ENCODE measurements at places on chromosomes 2 and 18. TPM values are rescaled to one million over a fixed set of nuclear protein-coding genes. Genes with fewer than 3 reads are reported as not detected.
A peak's percentile ranks its signal among the peaks of the same experiment; 100 is the strongest.

GRCh38 chr2:231648579-231649174 lies 56.0 kb downstream of the TEX44 start:
- DNase-seq = peak; percentile 66

DNA sequence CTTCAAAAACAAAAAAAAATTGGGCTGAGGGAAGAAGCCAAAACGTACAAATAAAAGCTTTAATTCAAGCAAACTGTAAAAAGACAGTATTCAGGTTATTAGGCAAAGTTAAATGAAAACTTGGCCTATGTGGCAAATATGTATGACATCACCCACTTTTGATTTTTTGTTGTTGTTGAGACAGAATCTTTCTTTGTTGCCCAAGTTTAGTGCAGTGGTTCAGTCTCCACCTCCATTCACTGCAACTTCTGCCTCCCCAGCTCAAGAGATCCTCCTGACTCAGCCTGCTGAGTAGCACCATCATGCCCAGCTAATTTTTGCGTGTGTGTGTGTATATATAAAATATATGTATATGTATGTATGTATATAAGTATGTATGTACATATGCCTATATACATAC lies 440.4 kb upstream of the NRXN1 start:
- DNase-seq = no peak

GRCh38 chr2:37928377-37928776 lies 3.3 kb downstream of the RMDN2 start:
- DNase-seq = no peak

GRCh38 chr2:232085826-232086425 lies 124.4 kb downstream of the DIS3L2 start:
- no peak for DNase-seq

DNA sequence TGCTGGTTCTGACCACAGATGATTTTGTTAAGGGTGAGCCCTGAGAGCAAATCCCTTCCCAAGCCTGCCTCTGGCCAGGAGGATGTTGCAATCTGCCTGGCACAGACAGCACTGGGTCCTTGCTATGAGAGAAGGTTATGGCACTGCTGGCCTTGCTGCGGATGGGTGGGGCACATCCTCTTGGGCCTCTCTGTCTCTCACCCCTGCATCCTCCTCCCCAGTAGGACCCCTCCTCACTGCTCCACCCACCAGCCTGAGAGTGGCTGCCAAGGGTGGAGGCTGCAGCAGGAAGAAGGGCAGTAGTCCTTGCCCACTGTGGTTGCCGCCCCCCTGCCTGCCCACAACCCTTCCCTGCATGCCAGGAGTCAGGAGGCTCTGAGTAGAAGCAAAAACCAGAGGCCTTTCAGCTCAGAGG lies 180.9 kb downstream of the ZBTB7C start:
- DNase-seq = no peak

- peak; percentile 79 for DNase-seq
These were observed 186.1 kb downstream of the ZFP36L2 start for GRCh38 chr2:43040084-43040854.

DNA sequence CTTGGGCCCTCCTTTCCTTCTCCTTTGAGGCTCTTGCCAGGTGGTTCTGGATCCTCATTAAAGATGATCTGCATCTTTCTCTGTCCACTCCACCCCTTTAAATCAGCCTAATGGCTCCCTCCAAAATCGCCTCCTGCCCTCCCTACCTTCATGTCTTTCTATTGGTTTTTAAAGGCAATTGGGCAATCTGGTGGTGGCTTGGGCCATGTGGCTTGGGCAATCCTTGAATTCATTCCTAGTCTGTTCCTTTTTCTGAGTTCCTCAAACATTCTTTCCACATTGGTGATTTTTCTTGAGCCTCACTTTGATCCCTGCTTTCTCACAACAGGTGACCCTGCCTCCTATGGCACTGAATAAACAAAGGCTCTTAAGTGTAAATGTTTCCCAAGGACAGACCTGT lies 266.2 kb upstream of the REV1 start:
- DNase-seq = no peak

GRCh38 chr2:10016001-10016801 lies 27.1 kb upstream of the KLF11 start:
- peak; percentile 16 for DNase-seq

DNA sequence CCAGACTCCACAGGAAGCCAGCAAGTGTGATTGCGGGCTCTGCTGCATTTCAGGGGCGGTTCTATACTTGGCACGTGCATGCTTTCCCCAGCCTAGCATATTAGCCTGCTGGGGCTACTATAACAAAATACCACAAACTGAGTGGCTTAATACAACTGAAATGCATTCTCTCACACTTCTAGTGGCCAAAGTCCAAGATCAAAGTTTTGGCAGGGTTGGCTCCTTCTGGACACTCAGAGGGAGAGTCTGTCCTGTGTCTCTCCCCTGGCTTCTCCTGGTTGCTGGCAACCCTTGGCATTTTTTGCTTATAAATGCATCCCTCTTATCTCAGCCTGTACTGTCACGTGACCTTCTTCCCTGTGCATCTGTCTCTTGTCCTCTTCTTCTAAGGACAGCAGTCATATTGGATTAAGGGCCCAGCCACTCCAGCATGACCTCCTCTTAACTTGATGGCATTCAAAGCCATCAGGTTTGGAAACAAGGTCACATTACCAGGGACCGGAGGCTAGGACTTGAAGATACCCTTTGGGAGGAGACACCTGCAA lies 138.7 kb downstream of the RNF152 start:
- no peak for DNase-seq

DNA sequence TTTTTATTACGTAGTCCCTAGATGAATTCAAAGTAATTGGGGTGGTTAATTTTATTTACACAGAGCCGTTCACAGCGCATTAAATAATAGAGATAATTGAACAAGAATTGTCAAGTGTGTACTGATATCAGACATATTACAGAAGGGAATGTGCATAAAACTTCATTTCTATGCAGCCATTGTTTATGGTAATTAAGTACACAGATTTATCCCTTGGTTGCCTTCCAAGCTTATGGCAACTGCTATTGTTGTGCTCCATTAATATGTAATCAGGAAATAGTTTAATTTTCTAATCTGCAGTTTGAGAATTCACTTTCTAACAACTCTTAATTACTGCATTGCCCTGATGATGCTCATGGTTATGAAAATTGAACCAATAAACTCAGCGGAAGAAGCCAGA lies 47.3 kb upstream of the OTX1 start:
- no peak for DNase-seq

GRCh38 chr2:33134791-33135560 lies 188.2 kb downstream of the LTBP1 start:
- DNase-seq = peak; percentile 63

- DNase-seq = peak; percentile 37
These were observed 271.2 kb downstream of the LPIN1 start for GRCh38 chr2:12017499-12018157.

- DNase-seq = no peak
These were observed 98.5 kb downstream of the MRPS9 start for GRCh38 chr2:105136394-105136793.

- peak; percentile 94 for DNase-seq
These were observed 116.6 kb upstream of the SMIM21 start for GRCh38 chr18:75544051-75544481.

DNA sequence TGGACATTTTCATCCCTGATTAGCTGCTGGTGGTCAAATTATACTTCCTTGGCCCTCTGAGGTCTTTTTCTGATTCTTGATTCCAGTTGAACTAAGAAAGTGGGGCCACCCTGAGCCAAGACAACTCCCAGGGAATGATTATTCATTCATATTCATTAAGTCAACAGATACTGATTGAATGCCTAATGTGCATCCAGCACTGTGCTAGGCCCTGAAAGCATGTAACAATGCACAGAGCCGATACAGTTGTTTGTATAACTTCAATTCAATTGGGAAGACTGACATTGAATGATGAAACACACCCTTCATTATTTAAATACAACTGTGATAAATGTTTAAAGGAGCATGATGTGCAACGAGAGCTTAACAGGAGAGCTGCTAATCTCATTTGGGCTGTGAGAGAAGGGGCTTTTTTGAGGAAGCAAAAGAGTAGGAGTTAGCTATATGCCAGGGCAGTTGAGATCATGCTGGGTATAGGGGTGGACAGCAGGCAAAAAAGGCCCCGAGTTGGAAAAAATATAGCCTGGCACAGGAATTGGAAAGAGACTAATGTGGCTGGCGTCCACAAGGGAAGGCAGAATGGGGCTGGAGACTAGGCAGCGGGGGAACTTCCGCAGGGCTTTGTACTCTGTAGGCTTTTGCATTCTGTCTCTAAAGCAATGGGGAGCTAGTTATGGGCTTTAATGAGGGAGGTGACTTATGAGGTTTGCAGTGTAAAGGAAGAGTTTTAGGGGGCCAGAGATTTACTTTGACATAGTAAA lies 57.2 kb upstream of the ACVR1 start:
- DNase-seq = no peak

DNA sequence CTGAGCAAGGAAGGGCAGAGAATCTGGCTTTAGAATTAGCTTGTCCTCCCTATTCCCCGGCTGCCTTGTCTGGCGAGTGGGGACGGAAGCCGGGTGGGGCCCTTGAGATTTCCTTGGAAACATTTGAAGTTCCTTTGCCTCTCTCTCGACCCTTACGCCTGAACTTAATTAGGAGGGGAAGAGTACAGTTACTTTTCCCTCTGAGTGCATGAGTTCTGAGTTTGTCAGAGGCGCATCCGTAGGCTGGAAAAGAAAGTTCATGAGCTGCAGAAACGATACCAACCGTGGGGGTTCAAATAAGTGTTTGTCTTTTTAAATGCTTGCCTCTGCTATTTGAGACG lies 468 bp downstream of the PIKFYVE start:
- DNase-seq = no peak

DNA sequence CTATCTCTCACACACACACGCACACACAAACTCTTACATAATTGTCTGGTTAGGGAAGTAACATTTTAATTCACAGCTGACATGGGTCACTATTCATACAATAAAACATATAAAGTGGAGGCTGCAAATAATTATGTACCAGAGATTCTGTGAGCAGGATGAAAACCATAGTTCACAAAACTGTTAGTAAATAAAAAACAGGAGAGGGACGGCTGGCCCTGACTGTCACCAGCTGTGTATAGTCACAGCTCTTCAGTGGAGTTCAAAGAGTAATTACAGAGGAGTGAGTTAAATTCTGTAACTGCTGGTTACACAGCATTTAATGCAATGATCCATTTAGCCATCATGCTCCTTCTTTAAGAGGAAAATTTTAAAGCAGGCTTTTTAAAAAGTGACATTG lies 76.9 kb downstream of the NRXN1 start:
- DNase-seq = no peak

GRCh38 chr18:45498287-45498658 lies 117.0 kb upstream of the SLC14A2 start:
- no peak for DNase-seq

IL1R2 gene
- total RNA-seq = 4.3 TPM

ZNF892 gene
- 2.2 TPM for total RNA-seq

PLA2R1 gene
- total RNA-seq = 6.9 TPM

SLC11A1 gene
- 0.10 TPM for total RNA-seq

TRIM54 gene
- total RNA-seq = 0.10 TPM

KATNAL2 gene
- total RNA-seq = 4.3 TPM

SERPINB13 gene
- total RNA-seq = not detected

TMEM182 gene
- total RNA-seq = 3.4 TPM

TMEM169 gene
- total RNA-seq = 2.9 TPM

VWC2L gene
- total RNA-seq = not detected

TEX44 gene
- total RNA-seq = not detected

RNF125 gene
- 1.6 TPM for total RNA-seq

SCG2 gene
- 79.7 TPM for total RNA-seq

LBX2 gene
- total RNA-seq = 10.6 TPM

ADAM23 gene
- not detected for total RNA-seq

HOXD10 gene
- not detected for total RNA-seq

GPBAR1 gene
- total RNA-seq = not detected

NYAP2 gene
- not detected for total RNA-seq
